ENCODE measurements at places on chromosomes 16 and 17.

GRCh38 chr17:27473190-27473747, 17.0 kb downstream of the KSR1 start:
- DNase-seq: no peak

- peak; percentile 97 for DNase-seq
Observed at GRCh38 chr16:53098526-53099317, 43.9 kb downstream of the CHD9 start.

DNA sequence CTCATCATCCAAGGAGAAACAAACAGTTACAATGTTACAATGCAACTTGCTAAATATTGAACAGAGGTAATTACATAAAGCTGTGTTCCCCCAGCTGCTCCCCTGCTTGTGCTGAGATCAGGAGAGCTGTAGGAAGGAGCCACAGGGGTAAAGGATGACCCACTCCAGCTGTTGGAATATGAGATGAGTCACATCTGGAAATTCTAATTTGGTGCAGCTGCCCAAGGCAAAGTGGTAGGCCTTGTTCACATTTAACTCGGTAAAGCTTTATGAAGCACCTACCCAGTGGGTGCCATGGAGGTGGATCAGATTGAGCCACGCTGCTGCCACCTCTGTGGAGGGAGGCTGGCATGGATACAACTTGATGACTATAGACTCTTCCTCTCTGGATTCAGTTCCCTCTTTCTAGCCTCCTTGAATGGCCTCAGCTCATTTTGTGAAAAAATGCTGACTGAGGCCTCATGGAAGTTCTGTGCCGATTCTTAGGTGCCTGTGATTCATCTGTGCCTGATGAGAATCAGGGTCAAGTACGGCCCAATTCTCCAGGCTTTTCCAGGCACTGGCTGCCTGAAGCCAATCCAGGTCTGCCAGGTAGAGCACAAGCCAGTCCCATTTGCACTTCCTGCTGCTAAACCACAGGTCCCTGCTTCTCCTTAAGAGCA, 7.4 kb downstream of the ZNF689 start:
- peak; percentile 43 for DNase-seq

DNA sequence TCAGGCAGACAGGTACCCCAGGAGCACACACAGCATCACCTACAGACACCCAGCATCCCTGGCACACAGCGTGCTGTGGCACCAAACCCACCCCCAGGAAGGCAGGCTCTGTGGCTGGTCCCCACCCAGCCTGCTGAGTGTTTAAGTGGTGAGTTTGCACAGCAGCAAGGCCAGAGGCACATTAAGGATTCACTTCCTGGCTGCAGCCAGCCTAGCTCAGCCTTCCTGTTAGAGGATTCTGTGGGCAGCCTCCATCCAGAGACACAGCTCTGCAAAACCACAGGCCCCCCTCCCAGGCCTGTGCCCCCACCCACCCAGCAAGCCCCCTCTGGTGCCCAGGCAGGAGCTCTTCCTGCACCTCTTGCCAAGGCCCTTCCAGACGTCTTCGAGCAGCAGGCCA, 36.1 kb upstream of the PHB1 start:
- DNase-seq: peak; percentile 4

DNA sequence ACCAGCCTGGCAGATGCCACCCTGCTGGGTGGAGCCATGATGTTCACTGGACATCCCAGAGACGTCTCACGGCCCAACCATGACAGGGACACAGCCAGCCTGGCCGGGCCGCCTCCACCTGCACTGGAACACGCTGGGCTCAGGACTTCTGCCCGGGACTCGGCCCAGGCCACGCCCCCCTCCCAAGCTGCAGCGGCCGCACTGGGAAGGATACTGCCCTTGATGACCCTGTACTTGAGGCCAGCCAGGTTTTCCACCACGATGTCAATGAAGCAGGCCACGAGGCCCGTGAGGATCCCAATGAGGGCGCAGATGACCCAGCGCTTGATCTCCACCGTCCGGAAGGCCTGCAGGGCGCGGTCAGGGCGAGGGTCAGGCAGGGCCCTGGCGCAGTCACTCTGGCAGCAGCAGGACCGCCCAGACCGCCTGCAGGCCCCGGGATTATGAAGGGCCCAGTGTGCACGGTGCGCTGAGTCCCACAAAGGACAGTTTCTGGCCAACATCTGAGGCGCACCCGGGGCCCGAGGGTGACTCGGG, 14.2 kb downstream of the CLCN7 start:
- DNase-seq: no peak

- no peak for DNase-seq
Observed at GRCh38 chr17:57679356-57679755, 65.7 kb downstream of the CCDC182 start.

DNA sequence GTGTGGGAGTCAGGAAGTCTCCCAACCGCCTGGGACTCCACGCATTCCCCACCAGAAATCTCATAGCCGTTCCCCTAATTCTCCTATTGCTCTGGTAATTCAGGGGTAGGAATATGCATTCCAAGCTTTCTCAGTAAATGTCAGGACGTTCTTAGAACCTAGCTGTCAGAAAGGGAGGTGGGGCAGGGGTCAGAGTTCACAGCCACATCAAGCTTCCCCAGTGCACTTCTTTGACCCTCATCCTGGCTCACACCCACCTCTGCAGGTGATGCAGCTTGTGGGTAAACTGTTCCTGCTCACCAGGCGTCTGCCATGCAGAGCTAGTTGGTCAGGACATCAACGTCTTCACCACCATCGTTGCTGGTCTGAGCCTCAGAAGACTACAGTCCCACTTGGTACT, 14.0 kb upstream of the IL27 start:
- no peak for DNase-seq

GRCh38 chr17:2777242-2777867, 18.9 kb upstream of the RAP1GAP2 start:
- no peak for DNase-seq

- no peak for DNase-seq
Observed at GRCh38 chr17:56322991-56323390, 169.7 kb downstream of the ANKFN1 start.

GRCh38 chr17:83079766-83080578, 563 bp downstream of the METRNL start:
- no peak for DNase-seq

DNA sequence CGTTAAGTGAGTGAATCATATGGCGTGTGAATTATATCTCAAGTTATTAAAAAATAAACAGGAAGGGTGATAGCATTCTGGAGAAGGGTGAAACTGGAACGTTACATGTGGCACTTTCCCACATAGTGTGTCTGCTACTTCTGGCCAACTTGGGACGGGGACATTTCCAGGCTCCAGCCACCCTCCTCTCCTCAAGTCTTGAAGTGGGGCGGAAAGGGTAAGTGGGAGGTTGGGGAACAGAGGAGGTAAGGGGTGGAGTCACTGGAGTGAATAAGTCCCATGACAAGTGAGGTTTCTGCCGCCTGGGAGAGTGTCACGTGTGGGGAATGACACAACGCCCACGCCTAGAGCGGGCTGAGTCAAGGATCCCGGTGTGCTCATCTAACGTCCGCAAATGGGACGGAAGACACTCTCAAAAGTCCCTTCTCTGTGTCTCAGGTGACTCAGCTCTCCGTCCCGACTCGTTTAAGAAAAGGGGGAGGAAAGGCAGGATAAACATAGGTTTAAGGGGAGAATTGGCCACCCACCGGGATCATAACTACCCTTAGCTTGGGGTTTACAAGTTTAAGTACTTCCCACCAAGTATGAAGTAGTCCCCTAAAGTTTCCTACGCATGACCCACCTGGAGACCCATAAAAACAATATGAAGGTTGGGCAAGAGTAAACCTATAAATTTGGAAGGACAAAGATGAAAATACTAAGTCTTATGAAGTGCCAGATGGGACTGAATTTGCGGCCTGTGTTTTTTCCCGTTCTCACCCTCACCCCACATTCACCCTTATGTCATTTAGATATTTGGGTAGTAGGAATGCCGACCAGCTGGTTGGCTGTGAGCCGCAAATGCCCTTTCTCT, 1.2 kb upstream of the SPAG9 start:
- peak; percentile 92 for DNase-seq

DNA sequence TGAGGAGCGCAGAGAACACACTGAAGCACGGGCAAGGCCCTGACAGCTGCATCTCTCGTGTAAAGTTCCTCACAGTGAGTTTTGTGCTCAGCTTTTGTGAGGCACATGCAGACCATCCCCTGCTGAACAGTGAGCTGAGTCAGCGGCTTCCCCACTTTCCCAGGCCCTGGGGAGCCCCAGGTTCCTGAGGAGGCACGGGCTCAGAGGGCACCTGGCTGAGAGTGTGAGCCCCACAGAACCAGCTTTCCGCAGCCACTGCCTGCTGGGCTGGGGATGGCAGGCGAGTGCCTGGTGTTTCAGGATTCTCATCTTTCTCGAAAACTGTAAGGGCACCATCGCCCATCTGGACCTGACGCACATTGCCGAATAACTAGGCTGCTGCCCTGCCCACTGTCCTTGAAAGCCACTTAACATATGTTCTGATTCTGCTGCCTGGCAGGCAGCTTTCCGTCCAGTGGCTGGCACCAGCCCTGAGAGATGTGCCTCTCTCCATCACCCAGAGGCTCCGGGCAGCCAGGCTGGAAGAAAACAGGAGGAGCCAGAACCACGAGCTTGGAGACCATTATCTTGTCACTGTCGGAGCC, 266.7 kb upstream of the FOXF1 start:
- DNase-seq: no peak

GRCh38 chr17:81968396-81968745, 7.4 kb upstream of the NOTUM start:
- no peak for DNase-seq

- no peak for DNase-seq
Observed at GRCh38 chr16:50244140-50244503, 22.2 kb upstream of the ADCY7 start.

- no peak for DNase-seq
Observed at GRCh38 chr16:68344252-68344651, 33.4 kb downstream of the PRMT7 start.

DNA sequence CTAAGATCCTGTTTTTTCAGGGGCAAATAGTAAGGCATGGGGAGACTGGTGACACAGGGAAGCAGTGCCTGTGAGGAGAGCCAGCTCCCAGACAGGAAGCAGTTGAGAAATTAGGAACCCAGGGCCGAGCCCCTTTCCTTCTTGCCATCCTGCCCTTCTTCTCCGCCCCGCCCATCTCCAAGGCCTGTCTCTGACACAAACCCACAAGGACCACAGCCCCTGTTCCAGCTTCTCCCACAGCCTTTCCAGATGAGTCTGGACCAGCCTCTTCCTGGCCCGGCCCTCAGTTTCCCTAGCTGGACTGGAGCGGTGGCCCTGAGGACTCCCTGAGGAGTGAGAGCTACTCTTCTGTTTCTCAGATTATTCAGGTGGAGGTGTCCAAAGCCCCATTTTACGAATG, 9.9 kb downstream of the CCDC102A start:
- DNase-seq: no peak

GRCh38 chr17:1853698-1854097, 23.9 kb downstream of the RPA1 start:
- DNase-seq: no peak

DNA sequence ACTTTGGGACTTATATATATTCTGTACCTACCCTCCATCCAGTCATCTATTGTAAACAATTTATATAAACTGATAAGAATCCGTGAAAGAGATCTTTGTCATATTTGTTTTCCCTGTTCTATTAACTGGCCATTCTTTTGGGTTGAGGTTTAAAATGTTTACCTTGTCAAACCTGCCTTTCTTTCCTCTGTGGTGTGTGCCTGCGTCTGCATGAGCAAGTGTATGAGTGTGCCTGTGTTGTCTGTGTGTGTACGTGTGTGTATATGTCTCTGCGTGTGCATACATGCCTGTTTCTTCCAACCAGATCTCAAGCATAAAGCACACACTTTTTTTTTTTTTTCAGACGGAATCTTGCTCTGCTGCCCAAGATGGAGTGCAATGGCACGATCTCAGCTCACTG, 201.5 kb downstream of the C16orf95 start:
- no peak for DNase-seq

DNA sequence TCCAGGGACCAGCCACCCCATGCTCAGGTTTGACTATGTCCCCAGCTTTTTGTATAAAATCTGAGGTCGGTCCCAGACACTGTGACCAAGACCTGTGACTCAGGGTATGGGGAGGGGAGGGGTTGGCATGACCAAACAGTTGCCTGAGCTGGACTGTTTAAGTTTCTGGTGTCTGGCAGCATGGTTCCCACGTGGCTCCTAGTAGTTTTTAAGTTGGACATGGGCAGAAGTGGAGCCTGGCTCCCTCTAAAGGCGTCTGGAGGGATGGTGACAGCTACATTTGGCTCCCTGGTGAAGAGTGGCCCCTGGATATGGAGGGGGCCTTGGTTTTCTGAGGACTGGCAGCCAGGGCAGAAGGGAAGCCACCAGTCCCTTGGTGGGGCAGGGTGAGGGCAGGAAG, 7.9 kb downstream of the SMCR8 start:
- DNase-seq: no peak

DNA sequence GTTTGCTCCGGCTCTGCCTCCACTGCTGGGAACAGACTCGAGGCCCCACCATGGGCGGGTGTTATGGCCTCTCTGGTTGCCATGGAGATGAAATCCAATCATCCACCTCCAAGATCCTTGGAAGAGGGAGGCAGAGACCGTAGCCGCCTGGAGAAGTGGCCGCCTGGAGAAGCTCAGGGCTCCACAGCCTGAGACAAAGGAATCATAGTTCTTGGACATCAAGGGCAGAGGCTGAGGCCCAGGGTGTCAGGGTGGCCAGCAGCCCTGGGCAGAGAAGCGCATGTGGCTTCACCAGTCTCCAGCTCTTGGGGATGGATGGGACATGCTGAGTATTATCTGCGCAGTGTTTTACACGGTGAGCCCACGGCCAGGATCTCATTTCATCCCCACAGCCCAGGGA, 36.2 kb downstream of the ABR start:
- peak; percentile 47 for DNase-seq

DNA sequence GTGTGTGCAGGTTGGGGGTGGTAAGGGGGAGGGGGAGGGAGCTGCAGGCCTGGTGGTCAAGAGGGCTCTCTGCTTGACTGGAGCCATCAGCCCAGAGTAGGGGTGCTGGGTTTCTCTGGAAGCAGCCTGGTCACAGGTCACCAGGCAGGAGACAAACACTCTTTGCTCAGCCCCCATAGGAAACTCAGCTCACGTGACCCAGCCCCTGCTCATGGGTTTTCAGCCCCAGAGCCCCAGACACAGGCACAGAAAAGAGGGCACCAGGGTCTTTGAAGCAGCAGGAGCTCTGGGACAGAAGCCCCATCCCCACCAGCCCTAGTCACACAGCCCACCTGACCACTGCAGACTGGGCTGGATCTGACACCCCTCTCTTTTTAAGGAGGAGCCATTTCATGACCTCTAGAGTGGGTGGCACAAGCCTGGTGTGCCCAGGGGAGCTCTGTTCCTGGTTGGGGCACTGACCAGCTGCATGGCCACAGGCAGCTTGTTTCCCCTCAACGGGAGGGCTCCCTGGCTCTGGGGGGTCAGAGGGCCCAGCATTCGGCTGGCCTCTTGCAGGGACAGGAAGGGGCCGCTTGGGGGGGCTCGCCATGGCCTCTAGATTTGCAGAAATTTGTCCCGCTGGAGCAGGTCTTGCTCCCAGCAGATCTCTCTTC, 13.8 kb upstream of the CD79B start:
- no peak for DNase-seq

- no peak for DNase-seq
Observed at GRCh38 chr17:57697891-57698711, 47.0 kb downstream of the CCDC182 start.

All from fibroblast of the aortic adventitia (primary cell).